CD4-positive, alpha-beta T cell treated with Interleukin-15 for 4 hours (primary cell): ENCODE measurements at places on chromosomes 1 and 21.

DNA sequence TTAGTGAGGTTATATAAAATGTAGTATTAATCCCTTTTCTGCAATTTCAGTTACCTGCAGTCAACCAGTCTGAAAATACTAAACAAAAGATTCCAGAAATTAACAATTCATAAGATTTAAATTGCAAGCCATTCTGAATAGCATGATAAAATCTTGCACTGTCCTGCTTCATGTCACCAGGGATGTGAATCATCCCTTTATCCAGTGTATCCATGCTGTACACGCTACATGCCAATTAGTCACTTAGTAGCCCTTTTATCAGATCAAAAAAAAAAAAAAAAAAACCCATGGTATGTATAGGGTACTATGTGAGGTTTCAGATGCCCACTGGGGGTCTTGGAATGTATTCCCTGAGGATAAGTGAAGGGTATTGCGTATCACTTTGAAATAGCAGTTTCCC, 191.3 kb upstream of the HP1BP3 start:
- DNase-seq = no peak

DNA sequence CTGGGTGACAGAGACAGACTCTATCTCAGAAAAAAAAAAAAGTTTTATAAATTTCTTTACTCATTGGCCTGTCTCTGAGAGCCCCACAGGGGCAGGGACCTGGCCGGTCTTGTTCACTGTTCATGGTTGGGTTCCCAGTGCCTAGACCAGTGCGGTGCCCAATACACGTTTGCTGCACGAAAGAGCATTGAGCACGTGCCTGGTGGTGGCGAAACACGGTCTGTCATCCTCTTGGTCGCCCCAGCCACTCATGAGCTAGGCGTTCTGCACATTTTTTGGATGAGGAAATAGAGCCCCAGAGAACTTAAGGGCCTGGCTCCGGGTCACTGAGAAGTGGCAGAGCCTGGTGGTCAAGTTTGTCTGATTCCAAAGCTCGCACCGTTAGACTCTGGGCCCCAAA, 18.7 kb upstream of the EPHA8 start:
- no peak for DNase-seq

- DNase-seq = no peak
Observed at GRCh38 chr1:68384872-68385411, 64.8 kb downstream of the RPE65 start.

GRCh38 chr1:214312530-214313051, 31.6 kb downstream of the SMYD2 start:
- no peak for DNase-seq

DNA sequence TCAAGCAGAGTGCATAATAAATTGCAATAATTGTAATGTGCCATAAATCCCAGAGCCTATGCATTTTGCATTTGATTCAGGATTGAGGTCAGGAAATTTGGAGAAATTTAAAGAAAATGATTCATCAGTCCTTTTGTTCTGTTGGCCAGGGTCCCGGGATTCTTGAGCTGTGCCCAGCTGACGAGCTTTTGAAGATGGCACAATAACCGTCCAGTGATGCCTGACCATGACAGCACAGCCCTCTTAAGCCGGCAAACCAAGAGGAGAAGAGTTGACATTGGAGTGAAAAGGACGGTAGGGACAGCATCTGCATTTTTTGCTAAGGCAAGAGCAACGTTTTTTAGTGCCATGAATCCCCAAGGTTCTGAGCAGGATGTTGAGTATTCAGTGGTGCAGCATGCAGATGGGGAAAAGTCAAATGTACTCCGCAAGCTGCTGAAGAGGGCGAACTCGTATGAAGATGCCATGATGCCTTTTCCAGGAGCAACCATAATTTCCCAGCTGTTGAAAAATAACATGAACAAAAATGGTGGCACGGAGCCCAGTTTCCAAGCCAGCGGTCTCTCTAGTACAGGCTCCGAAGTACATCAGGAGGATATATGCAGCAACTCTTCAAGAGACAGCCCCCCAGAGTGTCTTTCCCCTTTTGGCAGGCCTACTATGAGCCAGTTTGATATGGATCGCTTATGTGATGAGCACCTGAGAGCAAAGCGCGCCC, 8.7 kb downstream of the PROX1 start:
- no peak for DNase-seq

DNA sequence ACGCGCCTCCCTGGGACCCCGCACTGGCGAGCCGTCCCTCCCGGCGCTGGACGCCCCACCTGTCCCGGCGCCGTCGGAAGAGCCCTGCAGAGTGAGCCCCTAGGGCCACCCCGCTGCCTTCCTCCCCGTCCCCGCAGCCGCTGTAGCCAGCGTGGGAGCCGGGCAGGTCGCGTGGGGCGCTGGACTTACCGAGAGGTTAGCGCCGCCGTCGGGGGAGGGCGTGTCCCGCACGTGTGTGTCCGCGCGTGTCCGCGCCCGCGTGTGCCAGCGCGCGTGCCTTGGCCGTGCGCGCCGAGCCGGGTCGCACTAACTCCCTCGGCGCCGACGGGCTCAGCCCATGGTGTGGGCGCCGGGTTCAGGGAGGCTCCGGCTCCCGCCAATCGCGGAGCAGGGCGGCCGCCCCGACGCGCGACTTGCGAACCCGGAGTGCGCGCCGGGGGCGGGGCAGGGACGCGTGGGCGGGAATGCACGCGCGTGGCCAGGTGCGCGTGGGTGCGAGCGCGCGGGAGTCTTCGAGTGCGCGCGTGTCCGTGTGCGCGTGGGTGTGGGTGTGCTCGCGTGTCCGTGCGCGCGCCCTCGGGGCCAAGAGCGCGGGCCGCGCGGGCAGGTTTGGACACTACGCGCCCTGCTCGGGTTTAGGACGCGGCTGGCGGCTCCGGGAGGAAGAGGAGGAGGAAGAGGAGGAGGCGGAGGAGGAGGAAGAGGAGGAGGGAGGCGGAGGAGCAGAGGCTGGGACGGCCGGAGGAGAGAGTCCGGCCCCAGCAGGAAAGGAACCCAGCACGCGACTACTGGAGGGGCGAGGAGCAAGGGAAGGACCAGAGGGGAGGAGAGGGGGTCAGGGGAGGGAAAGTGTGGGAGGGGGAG, 145.2 kb upstream of the ETS2 start:
- DNase-seq = no peak

- DNase-seq = no peak
Observed at GRCh38 chr1:22112554-22112953, 30.3 kb downstream of the WNT4 start.

DNA sequence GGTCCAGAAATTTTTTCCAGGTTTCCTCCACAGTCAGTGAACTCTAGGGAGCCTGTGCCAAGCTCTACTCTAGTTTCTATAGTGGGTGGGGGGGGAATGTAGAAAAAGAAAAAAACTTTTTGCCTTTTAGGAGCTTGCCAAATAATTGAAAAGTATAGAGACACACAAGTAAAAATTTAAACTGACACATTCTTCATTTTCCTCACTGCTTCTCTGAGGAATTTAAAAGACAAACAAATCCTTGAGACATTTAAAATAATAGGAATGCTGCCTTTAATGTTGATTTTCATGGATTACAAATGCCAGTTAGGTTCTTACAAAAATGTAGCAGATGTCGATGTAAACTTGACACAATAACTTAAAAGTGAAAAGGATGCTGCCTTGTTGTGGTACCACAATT, 241.9 kb downstream of the DNM3 start:
- no peak for DNase-seq

DNA sequence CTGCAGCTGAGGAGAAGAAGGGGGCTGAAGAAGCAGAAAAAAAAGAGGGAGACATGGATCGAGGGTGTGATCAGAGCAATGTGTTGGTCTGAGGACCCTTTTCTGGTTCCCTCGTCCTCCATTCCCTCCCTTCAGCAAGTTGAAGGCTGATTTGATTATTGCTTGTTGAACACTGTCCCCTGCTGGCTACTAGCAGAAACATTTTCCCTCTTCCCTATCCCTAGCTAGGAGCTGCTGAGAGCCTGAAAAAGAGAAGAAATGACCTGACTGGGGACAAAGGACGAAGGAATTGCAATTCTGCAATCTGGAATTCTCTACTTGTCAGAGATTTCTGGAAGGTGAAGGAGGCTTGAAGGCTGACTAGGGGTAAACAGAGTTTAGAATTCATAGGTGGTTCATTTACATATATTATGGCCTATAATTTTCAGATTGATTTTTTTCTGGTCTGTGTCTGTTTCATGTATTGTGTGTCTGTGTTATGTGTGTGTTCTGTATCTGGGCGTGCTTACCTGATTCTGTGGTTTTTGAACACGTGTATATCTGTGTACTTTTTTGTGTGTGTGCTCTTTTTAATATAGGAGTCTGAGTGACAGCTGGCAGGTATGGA, 9.8 kb downstream of the NHLH1 start:
- peak; percentile 46 for DNase-seq

- no peak for DNase-seq
Observed at GRCh38 chr1:60904099-60904851, 178.1 kb upstream of the NFIA start.

DNA sequence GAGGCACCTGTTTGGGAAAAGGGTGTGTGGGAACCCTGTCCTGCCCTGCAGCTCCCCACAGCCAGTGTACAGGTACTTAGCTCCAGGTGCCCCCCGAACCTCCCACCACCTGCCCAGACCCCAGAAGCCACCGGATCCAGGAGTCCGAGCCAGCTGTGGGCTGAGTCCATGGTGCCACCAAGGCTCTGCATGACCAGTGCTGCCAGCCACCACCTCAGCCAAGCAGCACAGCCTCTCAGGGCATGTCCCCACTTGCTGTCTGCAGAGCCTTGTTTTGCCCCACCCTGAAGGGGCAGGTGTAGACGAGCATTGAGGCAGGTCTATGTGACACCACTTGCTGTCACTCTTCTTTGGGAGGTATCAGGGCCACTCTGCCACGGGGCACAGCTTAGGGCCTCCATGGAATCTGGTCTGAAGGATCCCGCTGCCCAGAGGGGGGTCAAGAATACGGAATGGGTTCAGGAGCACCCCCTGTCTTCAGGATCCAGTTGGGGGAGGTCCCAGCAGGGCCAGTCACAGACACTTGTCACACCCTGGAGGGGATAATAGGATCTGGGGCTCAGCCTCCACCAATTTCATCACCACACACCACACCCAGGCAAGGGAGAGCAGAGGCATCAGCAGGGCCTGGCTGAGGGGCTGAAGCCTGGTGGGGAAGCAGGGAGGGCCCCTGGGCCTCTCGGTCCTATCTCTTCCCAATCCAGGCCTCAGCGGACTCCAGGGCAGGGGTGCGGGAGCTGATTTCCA, 27.7 kb downstream of the ARHGEF19 start:
- no peak for DNase-seq
